Body of pancreas (tissue), 4 donors: ENCODE measurements at places on chromosomes 4 and X. TPM values are rescaled to one million over a fixed set of nuclear protein-coding genes. Genes with fewer than 3 reads are reported as not detected.

Gene NLGN4X
- 0.66 TPM for total RNA-seq

Gene GUCY1A1
- total RNA-seq = 20.0 TPM

Gene TLR6
- total RNA-seq = 0.99 TPM

DNA sequence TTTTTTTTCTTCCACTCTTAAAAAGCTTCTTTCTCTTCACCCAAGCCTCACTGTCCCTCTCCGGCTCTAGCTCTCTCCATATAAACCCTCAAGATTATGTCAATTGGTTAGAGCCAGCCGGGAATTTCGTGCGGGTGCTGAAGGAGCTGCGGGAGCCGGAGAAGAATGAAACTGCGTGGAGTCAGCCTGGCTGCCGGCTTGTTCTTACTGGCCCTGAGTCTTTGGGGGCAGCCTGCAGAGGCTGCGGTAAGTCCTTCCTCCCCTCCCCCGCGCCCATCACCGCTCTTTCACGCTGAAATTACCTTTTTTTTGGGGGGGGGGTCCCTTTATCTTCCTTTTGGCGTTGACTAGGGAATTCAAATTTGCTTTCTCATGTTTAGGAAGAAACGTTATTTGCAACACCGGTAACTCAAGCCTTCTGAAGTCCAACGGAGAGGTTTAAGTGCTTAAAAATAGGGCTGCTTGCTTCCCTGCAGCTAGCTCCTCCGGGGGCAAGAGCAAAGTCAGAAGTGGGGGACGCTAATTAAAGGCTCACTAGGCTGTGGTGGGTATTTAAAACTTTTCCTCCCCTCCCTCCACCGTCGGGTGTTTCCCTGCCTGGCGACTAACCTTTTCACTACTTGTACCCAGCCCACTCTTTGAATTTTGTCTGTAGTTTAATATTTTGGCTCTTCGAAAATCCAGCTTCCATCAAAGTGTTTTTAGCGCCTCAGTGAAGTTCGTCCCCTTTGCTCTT is 491 bp downstream of the COL4A5 start:
- DNase-seq = peak; percentile 9

DNA sequence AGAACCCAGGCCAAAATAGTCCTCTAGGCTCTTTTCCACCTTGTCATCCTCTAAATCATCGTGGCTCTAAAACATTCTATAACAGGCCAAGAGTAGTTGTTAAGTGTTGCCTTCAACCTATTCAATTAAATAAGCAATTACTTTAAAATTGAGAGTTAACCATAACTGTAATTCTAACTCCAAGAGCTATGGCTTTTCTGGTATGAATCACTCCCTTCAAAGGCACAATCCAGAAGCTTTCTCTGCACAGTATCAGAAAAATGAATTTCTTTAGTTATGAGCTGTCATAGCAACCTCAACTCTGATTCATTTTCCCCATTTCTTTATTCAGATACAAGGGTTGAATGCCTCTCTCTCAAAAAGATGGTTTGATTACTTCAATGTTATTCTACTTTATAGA is 21.7 kb downstream of the INPP4B start:
- DNase-seq = no peak

- no peak for DNase-seq
Observed at GRCh38 chr4:113908829-113909228, 70.6 kb downstream of the ARSJ start.
